ENCODE measurements at places on chromosomes 6 and 20. TPM values are rescaled to one million over a fixed set of nuclear protein-coding genes. Genes with fewer than 3 reads are reported as not detected.

DNA sequence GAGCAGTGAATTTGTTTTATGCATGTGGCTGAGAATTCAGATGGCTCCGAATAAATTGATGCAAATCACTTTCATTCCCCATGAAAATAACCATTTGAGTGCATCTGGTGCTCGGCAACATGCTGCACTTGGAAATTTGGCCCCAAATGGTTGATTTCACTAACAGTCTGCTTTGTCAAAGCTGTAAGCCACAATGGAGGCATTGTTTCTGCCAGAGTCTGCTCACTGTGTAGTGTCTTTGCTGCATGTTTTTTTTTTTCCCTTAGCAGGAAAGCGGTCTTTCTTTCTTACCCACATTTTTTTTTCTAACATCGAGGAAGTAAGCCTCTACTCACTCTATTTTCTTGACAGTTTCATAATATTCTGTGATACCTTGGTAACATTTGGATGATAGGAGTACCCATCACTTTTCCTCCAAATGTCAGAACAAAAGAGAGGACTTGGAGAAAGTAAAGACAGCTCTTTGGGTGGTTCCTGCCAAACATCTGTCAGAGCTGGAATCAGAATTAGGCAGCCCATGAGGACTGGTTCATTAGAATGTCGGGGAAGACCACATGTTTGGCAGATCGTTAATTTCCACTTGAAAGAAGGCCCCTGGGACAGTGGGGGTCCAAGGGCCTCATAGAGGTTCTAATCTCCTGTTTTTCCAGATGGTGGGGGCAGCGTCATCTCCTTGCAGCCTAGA is 149.5 kb downstream of the DOK5 start:
- no peak overlapping the region for H3K27ac ChIP-seq
- no peak for DNase-seq
- H3K36me3 ChIP-seq, result no peaks in the 10 kb centered on the region
- peaks cover 3% of the 10 kb centered on the region for H3K4me1 ChIP-seq

GRCh38 chr6:33004940-33005339 is 4.5 kb downstream of the HLA-DOA start:
- no peak for DNase-seq
- no peaks in the 10 kb centered on the region for H3K27me3 ChIP-seq
- peaks cover 15% of the 10 kb centered on the region for H3K36me3 ChIP-seq
- H3K4me3 ChIP-seq, result no peak overlapping the region

DNA sequence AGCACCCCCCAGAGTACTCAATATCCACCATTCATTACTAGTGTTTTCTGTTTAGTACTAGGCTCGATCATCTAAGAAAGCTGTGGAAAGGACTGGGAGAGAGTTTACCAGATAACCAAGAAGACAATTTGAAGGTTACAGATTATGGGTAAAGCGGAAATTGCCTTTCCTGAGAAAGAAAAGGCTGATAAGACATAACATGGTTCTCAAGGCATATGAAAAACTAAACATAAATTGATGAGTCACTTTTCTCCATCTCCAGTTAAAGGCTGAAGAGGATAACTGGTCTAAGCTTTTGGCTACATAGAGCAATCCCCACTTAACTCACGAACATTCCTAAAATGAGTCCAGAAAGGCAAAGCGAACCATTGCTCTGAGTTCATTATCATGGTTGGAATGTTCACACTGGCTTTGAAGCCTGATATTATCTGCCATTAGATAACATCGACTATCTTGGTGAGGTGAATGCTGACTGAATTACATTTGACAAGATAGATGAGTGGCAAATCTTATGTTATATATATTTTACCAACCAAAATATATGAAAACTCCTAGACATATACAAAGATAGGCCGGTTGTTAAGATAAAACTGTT is 65.8 kb downstream of the BTBD9 start:
- H3K4me1 ChIP-seq, result no peaks in the 10 kb centered on the region
- H3K27ac ChIP-seq, result no peak overlapping the region

GRCh38 chr6:30876039-30876730 is 8.1 kb upstream of the DDR1 start:
- DNase-seq, result no peak
- no peaks in the 10 kb centered on the region for H3K27me3 ChIP-seq
- H3K36me3 ChIP-seq, result peaks cover 37% of the 10 kb centered on the region
- no peak overlapping the region for H3K4me3 ChIP-seq

- H3K4me1 ChIP-seq, result no peaks in the 10 kb centered on the region
- no peak overlapping the region for H3K4me3 ChIP-seq
- no peak overlapping the region for H3K27ac ChIP-seq
- DNase-seq, result no peak
- no peaks in the 10 kb centered on the region for H3K36me3 ChIP-seq
These were observed 1260.3 kb downstream of the EPHA7 start for GRCh38 chr6:92159046-92159445.

- H3K4me1 ChIP-seq, result no peaks in the 10 kb centered on the region
- H3K36me3 ChIP-seq, result peaks cover 10% of the 10 kb centered on the region
- DNase-seq, result no peak
- no peak overlapping the region for H3K27ac ChIP-seq
- no peak overlapping the region for H3K4me3 ChIP-seq
- no peaks in the 10 kb centered on the region for H3K27me3 ChIP-seq
These were observed 216.0 kb downstream of the SAMD5 start for GRCh38 chr6:147724454-147724853.

- no peak for DNase-seq
- no peaks in the 10 kb centered on the region for H3K4me1 ChIP-seq
- H3K36me3 ChIP-seq, result peaks cover 8% of the 10 kb centered on the region
- no peaks in the 10 kb centered on the region for H3K27me3 ChIP-seq
These were observed 76.5 kb downstream of the EFHC1 start for GRCh38 chr6:52496631-52497030.

GRCh38 chr6:150203871-150204545 is 61.2 kb downstream of the PPP1R14C start:
- no peak overlapping the region for H3K4me3 ChIP-seq
- no peaks in the 10 kb centered on the region for H3K27me3 ChIP-seq
- H3K4me1 ChIP-seq, result no peaks in the 10 kb centered on the region
- no peak overlapping the region for H3K27ac ChIP-seq

DNA sequence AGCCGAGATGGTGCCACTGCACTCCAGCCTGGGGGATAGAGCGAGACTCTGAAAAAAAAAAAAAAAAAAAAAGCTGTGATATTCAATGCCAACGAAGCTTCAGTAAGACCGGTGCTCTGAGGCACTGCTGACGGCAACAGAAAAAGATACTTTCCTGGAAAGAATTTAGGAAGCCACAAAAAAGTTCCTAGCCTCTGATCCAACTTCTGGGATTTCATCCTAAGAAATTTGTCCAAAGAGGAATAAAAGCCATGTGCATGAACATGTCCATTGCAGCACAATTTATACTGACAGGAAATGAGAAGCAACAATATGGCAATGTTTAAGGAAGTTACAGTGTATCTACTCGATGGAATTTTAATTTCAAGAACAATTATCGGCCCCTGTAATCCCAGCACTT is 24.5 kb upstream of the CARMIL1 start:
- H3K27me3 ChIP-seq, result no peaks in the 10 kb centered on the region
- no peaks in the 10 kb centered on the region for H3K36me3 ChIP-seq
- DNase-seq, result no peak
- H3K27ac ChIP-seq, result no peak overlapping the region
- no peaks in the 10 kb centered on the region for H3K4me1 ChIP-seq

DNA sequence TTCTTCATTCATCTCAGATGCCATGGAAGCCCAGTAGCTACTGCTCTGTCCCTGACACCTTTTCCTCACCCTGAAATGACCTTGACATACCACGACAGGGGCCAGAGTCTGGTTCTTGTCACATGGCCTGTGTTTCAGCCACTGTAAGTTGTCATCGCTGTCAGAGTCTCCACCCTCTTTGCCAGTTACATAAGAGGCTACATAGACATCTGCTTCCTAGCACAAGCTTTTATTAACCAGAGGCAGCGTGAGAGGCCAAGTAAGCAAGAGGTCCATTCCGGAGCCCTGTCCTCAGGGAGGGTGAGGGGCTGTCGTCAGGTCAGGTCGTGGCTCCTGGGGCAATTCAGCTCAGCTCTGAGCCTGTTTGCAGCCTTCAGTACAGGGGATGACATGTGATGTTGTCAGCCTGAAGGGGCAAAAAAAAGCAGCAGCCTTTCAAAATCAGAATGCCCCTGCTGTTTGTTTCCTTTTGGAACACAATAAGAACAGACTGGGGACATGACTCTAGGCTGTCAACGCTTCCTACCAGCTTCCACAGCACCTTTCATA is 146.3 kb downstream of the MTFR2 start:
- peaks cover 51% of the 10 kb centered on the region for H3K27me3 ChIP-seq
- H3K4me3 ChIP-seq, result no peak overlapping the region
- H3K4me1 ChIP-seq, result peaks cover 3% of the 10 kb centered on the region
- H3K36me3 ChIP-seq, result no peaks in the 10 kb centered on the region
- H3K27ac ChIP-seq, result no peak overlapping the region

DNA sequence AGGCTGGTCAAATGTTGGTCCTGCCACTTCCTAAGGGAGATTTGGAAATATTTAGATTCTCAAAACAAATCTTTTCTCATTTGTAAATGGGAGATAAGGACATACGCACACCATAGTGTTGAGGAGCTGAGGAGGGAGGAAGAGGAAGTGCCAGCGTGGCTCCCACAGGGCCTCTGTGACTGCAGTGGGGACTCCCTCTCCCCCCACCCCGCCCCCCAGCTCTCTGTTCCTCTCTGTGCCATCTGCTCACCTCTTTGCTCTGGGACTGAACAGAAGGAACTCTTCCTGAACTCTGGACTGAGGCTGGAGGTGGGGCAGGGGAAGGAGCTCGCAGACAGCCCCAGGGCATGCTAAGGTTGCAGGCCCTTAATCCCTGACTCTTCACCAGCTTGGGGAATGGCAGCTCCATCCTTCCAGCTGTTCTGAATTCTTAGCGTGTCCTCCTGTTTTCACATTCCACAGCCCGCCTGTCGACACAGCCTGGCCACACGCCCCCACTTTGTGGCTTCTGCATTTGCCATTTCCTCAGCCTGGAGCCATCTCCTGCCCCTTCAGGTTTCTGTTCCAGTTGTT is 11.4 kb downstream of the DDX27 start:
- H3K27me3 ChIP-seq, result no peaks in the 10 kb centered on the region
- H3K27ac ChIP-seq, result no peak overlapping the region

GRCh38 chr20:44296011-44296410 is 15.0 kb downstream of the FITM2 start:
- H3K36me3 ChIP-seq, result no peaks in the 10 kb centered on the region
- DNase-seq, result no peak
- H3K27ac ChIP-seq, result no peak overlapping the region
- H3K27me3 ChIP-seq, result no peaks in the 10 kb centered on the region
- H3K4me1 ChIP-seq, result no peaks in the 10 kb centered on the region

DNA sequence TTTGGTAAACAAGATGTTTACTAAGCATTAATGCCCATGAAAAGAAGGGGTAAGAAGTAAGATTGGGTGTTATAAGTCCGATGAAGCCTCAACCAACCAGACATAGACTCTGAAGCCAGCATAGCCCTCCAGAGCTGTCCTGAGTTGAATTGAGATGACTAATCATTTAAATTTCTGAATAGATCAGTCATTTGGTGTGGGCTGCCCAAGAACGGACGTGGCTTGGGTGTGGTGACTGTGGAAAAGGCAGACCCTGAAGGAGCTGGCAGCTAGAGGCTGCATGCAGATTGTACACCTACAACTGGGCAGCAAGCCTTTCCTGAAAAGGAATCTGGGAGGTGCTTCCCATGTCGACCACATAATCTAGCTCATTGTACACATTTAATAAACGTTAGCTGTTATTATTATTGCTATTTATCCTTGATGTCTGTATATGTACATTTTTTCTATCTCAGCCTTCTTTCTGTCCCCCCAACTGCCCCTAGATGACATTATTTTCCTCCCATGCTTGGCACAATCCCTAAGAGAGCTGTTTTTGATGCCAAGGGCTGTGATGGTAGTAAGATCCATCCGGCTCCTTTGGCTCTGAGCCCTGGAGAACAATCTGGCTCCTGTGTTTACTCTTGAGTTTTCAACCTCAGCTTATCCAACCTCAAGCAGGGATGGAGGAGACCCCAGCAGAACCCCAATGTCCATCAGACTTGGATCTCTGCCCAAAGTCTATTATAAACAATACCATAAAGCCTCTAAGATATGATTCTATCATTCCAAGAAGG is 57.6 kb upstream of the JAG1 start:
- DNase-seq, result no peak
- peaks cover 3% of the 10 kb centered on the region for H3K4me1 ChIP-seq
- no peak overlapping the region for H3K27ac ChIP-seq

DNA sequence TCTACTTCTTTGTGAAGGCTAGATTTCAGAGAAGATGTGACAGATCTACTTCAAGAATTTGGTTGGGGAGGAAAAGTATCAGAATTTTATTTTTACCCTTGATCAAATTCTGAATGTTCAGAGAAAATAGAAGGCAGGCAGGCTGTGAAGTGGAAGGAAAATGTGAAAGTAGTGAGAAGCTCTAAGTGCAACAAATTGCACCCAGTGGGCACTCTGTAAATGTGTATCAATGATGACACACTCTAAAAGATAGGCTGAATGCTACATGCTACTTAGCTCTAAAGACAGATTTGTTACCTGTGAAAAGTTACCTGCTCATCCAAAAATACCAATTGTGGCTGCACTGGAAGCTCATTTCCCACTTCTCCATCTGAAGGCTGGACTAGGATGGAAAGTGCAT is 438.6 kb downstream of the PKHD1 start:
- H3K4me3 ChIP-seq, result no peak overlapping the region
- H3K27me3 ChIP-seq, result no peaks in the 10 kb centered on the region

GRCh38 chr6:96152114-96152708 is 136.4 kb downstream of the FUT9 start:
- no peak for DNase-seq
- no peaks in the 10 kb centered on the region for H3K4me1 ChIP-seq
- H3K36me3 ChIP-seq, result peaks cover 17% of the 10 kb centered on the region
- no peak overlapping the region for H3K27ac ChIP-seq
- no peak overlapping the region for H3K4me3 ChIP-seq

- no peaks in the 10 kb centered on the region for H3K27me3 ChIP-seq
- no peak overlapping the region for H3K4me3 ChIP-seq
- no peak overlapping the region for H3K27ac ChIP-seq
- no peaks in the 10 kb centered on the region for H3K36me3 ChIP-seq
- H3K4me1 ChIP-seq, result no peaks in the 10 kb centered on the region
These were observed 25.3 kb upstream of the MTHFD1L start for GRCh38 chr6:150840185-150840584.

DNA sequence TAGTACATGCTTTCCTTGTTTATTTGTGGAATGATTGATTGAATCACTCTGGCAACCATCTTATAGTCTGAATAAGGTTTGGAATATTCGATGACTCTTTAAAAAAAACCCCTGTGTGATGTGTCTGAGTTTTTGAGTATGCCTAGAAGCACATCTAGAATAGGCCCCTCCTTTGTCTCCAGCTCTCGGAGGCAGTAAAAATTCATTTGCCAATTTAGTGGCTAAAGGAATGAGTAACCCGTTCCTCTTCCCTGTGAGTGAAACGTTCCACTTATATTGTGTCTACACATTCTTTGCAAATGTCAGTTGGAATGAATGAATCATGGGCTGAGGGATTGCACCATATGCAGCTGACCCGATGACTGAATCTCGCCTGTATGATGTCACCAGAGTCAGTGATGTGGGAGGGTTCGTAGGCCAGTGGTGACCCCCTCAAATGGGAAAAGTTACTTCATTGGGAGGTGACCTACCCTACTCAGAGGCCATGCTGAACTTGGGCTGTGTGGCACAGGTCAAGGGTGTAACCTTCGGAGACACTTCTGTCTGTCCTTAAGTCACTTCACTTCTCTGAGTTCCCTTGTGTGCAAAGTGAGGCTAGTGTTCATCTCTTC is 21.6 kb downstream of the MOCS3 start:
- no peaks in the 10 kb centered on the region for H3K27me3 ChIP-seq
- DNase-seq, result no peak
- H3K4me1 ChIP-seq, result no peaks in the 10 kb centered on the region
- no peaks in the 10 kb centered on the region for H3K36me3 ChIP-seq
- H3K4me3 ChIP-seq, result no peak overlapping the region
- H3K27ac ChIP-seq, result no peak overlapping the region

ZNF133 gene
- 10.1 TPM for total RNA-seq

OR12D3 gene
- total RNA-seq, result not detected

RSPO3 gene
- total RNA-seq, result not detected

SLC12A5 gene
- total RNA-seq, result 8.7 TPM

RNF146 gene
- total RNA-seq, result 20.4 TPM

UBR2 gene
- total RNA-seq, result 16.1 TPM

GTSF1L gene
- total RNA-seq, result not detected

SFTA2 gene
- total RNA-seq, result not detected

All from H9 (cell line).